ENCODE measurements at places on chromosomes 12 and 14. TPM values are rescaled to one million over a fixed set of nuclear protein-coding genes. Genes with fewer than 3 reads are reported as not detected.

The ASCL1 gene
- total RNA-seq, result 7.5 TPM

The RASSF8 gene
- total RNA-seq, result 46.3 TPM

The NFKBIA gene
- 63.4 TPM for total RNA-seq

The ANKS1B gene
- 7.6 TPM for total RNA-seq

The TTC6 gene
- total RNA-seq, result 4.6 TPM

The RPL36AL gene
- 156 TPM for total RNA-seq

The FAR2 gene
- total RNA-seq, result 15.9 TPM

The TAS2R9 gene
- not detected for total RNA-seq

The PELI2 gene
- 33.7 TPM for total RNA-seq

The TBC1D30 gene
- 5.6 TPM for total RNA-seq

The PLXNC1 gene
- 8.3 TPM for total RNA-seq

The NAV3 gene
- total RNA-seq, result 5.6 TPM

The ZNF384 gene
- 78.3 TPM for total RNA-seq

The PZP gene
- 0.12 TPM for total RNA-seq

The ITGB7 gene
- 3.2 TPM for total RNA-seq

The TEAD4 gene
- total RNA-seq, result 21.6 TPM

The AKAP5 gene
- 0.52 TPM for total RNA-seq

The FBLN5 gene
- 1.9 TPM for total RNA-seq

The WNT1 gene
- not detected for total RNA-seq

The SLC7A8 gene
- 56.1 TPM for total RNA-seq

The GUCY2C gene
- total RNA-seq, result 2.1 TPM

The GPD1 gene
- 9.0 TPM for total RNA-seq

The NYNRIN gene
- 129 TPM for total RNA-seq

The MIP gene
- not detected for total RNA-seq

The MANSC4 gene
- total RNA-seq, result not detected

The FBXW8 gene
- 28.2 TPM for total RNA-seq

The KLRK1 gene
- not detected for total RNA-seq

The RHEBL1 gene
- 1.8 TPM for total RNA-seq

The CELA1 gene
- total RNA-seq, result not detected

The RTN1 gene
- total RNA-seq, result 11.1 TPM

The PLA2G1B gene
- not detected for total RNA-seq

The KRT5 gene
- total RNA-seq, result 13.0 TPM

The KRT77 gene
- 0.27 TPM for total RNA-seq

The FOXN4 gene
- 2.0 TPM for total RNA-seq

The RNASE2 gene
- not detected for total RNA-seq

The PPFIA2 gene
- total RNA-seq, result 2.0 TPM

The ZC2HC1C gene
- total RNA-seq, result 4.7 TPM

The GATC gene
- 27.7 TPM for total RNA-seq

The KCNC2 gene
- 2.5 TPM for total RNA-seq

The CPNE8 gene
- total RNA-seq, result 3.2 TPM

The KRT7 gene
- 125 TPM for total RNA-seq

The WSCD2 gene
- 72.9 TPM for total RNA-seq

The OR4L1 gene
- not detected for total RNA-seq

The FAM90A1 gene
- total RNA-seq, result 0.36 TPM

The EFS gene
- 59.3 TPM for total RNA-seq

The P2RX7 gene
- total RNA-seq, result not detected

Measured in type B pancreatic cell (in vitro differentiated cells).